ENCODE measurements at places on chromosomes 12 and 14.
A peak's percentile ranks its signal among the peaks of the same experiment; 100 is the strongest.

DNA sequence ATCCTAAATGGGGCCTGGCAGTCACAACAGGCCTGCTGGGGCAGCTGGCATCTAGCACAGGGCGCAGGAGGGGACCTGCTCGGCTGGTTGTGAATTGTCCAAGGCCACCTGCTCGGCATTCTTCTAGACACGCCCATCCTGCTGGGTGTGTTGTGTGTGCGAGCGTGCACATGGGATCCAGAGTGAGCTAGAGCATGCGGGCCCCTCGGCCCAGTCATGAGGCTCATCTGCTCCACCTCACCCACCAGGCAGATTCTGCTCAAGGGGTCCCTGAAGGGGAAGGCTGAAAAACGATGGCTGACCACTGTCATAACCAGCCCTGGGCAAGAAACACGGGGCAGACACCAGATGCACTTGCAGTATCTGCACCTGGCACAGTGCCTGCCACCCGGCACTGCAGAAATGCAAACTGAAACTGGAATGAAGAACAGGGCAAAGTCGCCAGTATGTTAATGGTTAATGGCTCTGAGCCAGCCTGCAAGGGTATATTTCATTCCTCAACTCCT lies 31.8 kb downstream of the MAX start:
- DNase-seq, result no peak

DNA sequence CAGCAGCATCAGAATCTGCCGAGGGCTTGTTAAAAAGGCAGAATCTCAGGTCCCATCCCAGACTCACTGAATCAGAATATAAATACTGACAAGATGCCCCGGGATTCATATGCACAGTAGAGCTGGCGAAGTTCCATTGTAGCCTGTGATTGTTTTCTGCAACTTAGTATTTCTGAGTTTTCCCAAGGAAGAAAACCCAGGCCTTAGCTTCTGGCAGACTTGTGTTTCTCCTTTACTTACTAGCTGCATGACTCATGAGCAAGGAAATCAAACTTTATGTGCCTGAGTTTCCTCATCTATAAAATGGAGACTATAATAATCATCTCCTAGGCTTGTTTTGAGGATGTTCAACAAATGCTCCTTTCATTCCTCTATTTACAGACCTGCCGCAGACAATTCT lies 278.5 kb upstream of the PLEKHG7 start:
- DNase-seq, result peak; percentile 48

DNA sequence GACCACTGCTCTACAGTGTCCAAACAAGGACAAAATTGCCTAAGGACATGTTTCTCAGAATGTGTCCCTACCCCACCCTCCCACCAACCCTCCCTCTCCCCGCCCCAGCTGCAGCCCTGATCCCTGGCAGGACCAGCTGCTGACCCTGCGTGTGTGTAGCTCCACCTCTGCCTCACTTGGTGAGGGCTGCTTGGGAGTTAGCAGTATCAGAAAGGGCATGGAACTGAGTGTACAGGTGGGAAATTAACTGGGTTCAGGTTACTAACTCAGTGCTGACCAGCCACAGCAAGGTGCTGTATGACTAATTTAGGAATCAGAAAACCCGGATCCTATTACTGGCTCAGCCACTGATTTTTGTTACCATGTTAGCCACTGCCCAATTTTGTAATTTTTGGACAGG lies 11.3 kb upstream of the PLEKHD1 start:
- DNase-seq, result no peak

DNA sequence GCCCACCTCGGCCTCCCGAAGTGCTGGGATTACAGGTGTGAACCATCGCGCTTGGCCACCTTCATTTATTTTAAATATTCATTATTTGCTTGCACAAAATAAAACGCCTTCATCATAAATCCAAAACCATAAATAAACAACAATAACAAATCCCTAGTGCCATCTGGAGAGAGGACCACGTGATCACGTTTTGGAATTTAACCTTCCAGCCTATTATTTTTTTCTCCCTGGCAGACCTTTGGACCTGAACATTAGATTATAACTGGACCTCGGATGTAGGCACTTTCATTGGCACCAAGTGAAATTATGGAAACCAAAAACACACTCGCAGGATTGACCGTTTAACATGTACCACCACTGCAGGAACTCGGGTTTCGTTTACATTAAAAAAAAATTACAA lies 2.0 kb downstream of the DNAH10 start:
- DNase-seq, result no peak

DNA sequence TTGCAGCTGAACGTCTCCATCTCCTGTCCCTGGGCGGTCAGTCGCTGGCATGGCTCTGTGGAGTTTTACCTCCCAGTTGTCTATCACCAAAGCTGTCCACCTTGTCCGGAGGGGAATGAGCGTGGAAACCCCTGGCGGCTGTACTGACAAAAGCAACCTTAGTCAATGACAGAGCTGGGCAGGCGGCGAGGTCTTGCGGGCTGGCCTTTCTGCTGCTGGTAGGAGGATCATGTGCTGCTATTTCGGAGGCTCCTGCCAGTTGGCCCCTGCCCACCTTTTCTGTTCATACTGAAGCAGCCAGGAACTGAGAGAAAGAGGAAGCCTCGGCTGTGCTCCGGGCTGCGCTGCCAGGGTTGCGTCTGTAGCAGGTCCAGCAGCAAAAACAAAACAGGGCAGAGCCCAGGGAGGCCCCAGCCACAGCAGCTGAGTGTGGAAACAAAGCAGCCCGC lies 57.7 kb downstream of the HMGA2 start:
- DNase-seq, result no peak
